H7 (cell line): ENCODE measurements at places on chromosomes 5 and 9.

DNA sequence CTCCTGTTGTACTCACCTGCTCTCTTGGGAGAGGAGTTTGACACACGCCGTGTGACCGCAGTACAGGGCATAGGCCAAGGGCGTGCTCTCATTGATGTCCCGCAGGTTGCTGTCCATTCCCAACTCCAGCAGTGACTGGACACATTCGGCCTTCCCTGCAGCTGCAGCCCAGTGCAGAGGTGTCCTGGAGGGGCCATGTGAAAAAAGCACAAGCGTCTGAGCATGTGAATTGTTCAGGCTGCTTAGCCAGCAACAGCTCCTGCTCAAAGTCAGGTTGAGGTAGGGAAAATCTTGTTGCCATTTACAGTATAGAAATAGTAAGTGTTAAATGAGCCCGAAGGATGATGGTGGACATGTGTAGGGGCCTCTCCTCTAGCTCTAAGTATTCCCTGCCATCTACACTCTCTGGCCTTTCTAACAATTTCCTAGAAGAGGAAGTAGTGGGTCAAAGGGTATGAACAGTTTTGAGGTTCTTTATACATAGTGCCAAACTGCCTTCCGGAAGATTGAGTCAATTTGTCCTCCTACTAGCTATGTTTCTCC lies 116.5 kb downstream of the ANKRD55 start:
- DNase-seq, result no peak

DNA sequence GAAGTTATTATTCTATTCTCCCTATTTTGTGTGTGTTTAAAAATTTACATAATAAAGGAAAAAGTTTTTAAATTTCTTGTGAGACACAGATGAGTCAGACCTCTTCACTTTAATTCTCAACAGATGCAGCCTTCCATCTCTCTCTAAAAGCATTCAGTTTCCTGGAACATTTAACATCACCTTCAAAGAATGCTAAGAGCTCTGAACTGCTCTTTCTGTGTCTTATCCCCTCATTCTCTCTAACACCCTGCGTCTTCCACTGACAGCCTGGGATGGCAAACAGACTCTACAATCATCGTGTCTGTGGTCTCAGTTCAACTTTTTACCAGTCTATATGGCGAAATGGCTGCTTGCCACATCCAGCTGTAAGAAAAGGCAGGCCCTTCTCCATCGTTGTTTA lies 173.0 kb downstream of the HINT1 start:
- DNase-seq, result no peak

- DNase-seq, result no peak
Measured at GRCh38 chr5:152083231-152083630, 158.6 kb upstream of the GLRA1 start.

GRCh38 chr9:23243523-23243922 lies 582.5 kb downstream of the ELAVL2 start:
- DNase-seq, result no peak

- DNase-seq, result no peak
Measured at GRCh38 chr9:133843751-133844397, 105.7 kb upstream of the SARDH start.

DNA sequence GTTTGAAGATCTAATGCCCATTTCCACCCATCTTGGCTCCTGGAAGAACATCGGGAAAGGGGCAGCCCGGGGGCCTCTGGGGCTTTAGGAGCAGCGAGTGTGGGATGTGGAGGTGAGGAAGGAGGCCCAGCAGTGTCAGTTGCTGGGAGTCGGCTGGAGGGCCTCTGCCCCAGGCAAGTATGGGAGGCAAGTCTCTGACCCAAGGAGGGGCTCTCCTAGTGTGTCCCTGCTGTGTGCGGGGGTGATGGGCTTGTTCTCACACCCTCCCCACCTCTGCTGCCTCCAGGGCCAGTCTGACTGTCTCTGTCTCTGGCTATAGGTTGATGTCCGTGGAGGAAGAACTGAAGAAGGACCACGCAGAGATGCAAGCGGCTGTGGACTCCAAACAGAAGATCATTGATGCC lies 129.7 kb downstream of the DAB2IP start:
- DNase-seq, result no peak

DNA sequence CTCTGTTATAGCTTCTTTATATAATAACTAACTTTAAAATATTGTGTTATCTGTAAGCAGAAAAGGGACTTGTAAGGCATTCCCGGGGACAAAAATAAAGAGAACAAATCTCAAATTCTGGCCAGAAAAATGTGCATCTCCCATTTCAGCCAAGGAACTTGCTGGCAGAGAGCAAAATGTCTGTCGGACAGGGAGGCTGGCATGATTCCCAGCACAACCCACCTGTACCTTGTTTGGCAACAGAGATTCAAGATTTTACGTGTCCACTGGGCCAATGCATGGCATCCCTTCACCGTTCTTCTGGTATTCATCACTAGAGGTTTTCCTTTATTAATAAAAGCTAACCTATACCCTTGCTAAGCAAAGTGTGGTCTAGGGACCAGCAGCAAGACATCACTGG lies 566.6 kb downstream of the PSAT1 start:
- DNase-seq, result no peak

- no peak for DNase-seq
Measured at GRCh38 chr9:98101868-98102273, 17.2 kb downstream of the TRIM14 start.

- DNase-seq, result no peak
Measured at GRCh38 chr5:78640662-78641474, 7.7 kb downstream of the LHFPL2 start.

- peak; percentile 82 for DNase-seq
Measured at GRCh38 chr5:173968154-173968797, 20.7 kb upstream of the C5orf47 start.

DNA sequence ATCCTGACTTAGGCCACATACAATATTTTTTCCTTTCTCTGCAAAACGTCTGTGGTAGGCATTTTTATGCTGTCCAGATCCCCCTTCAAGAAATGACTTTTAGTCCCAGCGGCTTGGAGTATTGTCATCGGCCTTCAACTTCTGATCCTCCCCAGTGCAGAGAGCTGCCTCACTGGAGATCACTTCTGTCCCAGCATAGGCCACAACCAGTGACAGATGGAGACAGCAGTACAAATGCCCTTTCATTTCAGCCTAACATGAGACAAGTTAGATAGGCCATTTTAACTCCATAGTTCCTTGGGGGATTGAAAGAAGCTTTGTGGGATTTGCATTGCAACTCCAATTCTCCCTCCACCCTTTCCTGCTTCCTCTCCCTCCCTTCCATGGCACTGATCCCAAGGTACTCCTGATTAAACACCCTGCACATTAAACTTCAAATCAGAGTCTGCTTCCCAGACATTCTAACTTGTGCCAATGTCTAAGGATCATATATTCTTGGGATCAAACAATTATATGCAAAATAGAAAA lies 3.2 kb upstream of the MAMDC2 start:
- DNase-seq, result no peak

- no peak for DNase-seq
Measured at GRCh38 chr9:87149799-87150198, 202.5 kb upstream of the GAS1 start.

DNA sequence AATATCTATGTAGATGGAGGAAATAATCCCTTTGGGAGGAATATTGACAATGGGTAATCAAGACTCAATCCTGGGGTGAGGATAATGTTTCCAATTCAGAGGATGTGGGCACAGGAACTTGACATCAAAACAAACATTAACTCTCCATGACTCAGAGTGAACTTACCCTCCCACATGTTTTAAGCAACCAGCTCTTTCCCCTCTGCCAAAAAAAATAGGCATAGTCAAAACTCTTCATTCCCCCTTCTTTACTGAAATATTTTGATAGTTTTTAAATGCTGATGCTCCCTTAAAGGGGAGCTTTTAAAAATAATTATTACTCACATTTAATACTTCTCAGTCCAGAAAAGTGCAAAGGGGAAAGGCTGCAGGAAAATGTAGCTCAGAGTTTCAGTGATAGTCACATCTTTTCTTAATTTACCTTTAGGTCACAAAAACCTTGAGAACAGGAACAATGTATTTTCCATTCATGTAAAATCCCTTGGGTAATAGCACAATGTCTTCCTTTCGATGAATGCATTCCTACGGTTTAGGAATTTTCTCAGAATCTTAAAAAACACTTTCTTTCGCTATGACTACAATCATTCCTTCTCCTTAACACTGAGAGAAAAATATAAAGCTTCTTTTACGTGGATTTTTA lies 298.4 kb upstream of the GRAMD2B start:
- no peak for DNase-seq

- no peak for DNase-seq
Measured at GRCh38 chr9:93207860-93208734, 24.2 kb downstream of the WNK2 start.

- no peak for DNase-seq
Measured at GRCh38 chr5:71969460-71969859, 137.8 kb upstream of the MAP1B start.

- no peak for DNase-seq
Measured at GRCh38 chr5:154840435-154841272, 9.7 kb downstream of the FAXDC2 start.

GRCh38 chr9:114400219-114400618 lies 12.4 kb upstream of the AKNA start:
- no peak for DNase-seq

GRCh38 chr9:135076876-135077430 lies 10.5 kb upstream of the OLFM1 start:
- no peak for DNase-seq

GRCh38 chr9:97623946-97624345 lies 9.2 kb downstream of the TSTD2 start:
- DNase-seq, result no peak

DNA sequence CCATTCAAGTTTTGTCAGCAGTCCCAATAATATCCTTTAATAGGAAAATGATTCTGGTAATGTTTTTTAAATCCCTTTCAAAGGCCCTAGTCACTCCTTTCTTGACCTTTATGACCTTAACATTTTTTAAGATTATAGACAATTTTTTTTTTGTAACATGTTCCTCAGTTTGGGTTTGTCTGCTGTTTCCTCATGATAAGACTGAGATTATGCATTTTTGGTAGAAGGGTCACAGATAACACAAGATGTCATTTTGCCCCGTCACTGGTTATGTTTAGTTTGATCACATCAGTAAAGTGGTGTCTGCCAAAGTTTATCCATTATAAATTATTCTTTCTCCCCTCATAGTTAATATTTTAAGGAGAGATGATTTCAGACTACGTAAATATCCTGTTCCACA lies 16.0 kb upstream of the PTPDC1 start:
- DNase-seq, result no peak
